ENCODE measurements at places on chromosomes 3 and 15.

DNA sequence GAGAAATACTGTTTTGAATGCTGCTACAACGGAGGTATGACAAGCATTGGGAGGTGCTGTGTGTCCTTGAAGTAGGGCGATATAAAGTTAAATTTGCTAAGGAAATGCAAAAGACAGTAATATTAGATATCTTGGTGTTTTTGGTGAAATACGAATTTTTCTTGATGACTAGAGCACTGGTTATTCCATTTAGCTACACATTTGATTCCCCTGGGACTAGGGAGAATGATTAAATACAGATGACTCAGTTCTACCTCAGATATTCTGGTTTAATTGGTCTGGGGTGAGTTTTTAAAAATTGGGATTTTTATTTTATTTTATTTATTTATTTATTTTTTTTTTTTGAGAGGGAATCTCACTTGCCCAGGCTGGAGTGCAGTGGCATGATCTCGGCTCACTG is 18.7 kb upstream of the GADL1 start:
- no peak for DNase-seq

DNA sequence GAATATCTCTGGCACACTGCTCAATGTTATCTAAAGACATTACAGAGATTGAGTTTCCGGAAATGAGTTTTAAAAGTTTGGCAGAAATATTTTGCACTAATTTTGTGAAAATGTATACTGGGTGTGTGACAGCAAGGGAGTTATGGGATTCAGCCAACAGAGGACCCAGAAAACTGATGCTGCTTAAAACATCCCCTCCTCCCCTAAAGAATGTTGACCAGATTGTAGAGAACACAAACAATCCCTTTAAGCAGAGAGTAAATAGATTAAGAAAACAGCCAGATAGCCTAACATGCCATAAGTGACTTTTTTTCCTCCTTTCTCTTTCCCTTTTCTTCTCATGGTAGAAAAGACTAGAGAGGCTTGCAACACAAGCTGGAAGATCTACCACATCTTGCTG is 928.0 kb upstream of the ALCAM start:
- DNase-seq = no peak

DNA sequence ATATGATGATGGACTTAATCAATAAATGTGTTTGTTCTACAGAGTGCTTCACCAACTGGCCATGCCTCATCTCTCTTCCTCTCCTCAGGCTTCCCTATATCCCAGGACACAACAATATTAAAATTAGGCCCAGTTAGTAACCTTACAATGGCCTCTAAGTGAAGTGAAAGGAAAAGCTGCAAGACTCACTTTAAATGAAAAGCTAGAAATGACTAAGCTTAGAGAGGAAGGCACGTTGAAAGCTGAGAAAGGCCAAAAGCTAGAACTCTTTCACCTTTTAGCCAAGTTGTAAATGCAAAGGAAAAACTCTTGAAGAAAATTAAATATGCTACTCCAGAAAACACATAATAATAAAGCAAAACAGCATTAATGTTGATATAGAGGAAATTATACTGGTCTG is 1010.3 kb downstream of the NAALADL2 start:
- DNase-seq = no peak

GRCh38 chr3:23873941-23874340 is 42.8 kb downstream of the NKIRAS1 start:
- DNase-seq = no peak

- no peak for DNase-seq
These were observed 76.2 kb upstream of the C2CD4B start for GRCh38 chr15:62241135-62241770.

GRCh38 chr3:179323197-179324110 is 623 bp downstream of the ZNF639 start:
- peak; percentile 69 for DNase-seq

DNA sequence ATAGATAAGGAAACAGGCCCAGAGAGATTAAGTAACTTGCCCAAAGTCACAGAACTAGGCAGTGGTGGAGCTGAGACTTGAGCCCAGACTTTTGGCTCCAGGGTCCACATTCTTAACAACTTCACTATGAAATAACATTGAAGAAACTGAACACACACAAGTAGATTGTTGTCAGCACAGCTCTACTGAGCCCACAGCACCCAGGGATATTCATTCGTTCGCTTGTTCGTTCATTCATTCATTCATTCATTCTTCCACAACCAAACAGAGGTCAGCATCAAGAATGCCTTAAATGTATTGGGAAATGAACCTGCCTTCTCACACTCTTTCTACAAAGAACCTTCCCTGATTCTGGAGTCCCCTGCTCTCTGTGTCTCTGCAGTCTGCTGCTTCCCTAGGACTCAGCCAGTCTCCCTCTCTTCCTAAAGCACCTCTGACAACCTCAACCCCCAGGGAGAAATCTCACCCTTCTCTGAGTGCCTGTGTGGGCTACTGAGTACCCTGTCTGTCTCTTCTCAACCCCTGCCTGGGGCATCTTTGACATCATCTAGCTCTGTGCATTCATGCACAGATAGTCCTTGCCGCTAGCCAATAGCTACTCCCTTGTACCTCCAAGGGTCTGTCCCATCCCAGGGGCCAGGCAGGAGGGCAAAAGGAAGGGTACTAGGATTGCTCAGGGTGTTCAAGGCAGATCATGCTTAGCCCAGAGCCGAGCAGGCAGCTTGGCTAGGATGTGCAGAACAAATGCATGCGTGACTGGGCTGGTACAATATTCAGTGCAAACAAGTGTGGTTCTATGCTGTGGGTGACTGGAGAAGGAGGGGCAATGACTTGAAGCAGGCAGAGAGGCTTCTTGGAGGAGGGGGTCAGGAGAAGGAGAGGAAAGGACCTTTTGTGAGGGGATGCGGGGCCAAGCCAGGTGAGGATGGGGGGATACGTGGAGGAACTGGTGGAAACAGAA is 3.4 kb downstream of the LINGO1 start:
- DNase-seq = no peak

Measured in occipital lobe (tissue), 3 donors.